NCI-H2107 (cell line): ENCODE measurements at places on chromosomes 2 and 18.
A peak's percentile ranks its signal among the peaks of the same experiment; 100 is the strongest.

DNA sequence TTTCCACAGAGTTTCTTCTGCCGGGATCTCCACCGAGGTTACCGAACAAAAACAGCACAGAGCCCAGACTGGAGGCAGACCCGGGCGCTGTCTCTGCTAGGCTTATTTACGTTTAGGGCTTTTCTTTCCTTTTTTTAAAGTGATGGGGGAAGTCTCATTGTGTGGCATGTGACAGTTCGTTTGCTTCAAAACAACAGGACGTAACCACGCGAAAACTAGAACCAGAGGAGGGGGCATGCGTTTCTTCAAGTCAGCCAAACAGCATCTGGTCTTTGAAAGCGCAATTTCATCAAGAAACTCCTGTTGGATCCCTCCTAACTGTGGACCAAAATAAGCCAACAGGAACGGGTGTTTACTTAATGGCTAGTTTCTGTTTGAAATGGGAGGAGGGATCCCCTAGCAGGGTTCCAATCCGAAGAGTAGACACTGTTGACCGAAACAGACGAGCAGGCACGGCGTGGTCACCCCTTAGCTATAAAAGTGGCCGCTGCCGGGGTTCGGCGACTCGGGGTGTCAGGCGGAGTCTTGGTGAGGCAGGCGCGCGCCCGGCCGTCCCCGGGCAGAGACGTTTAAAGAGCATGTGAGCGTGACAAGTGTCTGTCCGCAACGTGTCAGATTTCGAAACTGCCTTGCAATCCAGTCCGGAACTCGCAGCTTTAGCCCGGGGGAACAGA is 997 bp upstream of the TGIF1 start:
- DNase-seq, result no peak

DNA sequence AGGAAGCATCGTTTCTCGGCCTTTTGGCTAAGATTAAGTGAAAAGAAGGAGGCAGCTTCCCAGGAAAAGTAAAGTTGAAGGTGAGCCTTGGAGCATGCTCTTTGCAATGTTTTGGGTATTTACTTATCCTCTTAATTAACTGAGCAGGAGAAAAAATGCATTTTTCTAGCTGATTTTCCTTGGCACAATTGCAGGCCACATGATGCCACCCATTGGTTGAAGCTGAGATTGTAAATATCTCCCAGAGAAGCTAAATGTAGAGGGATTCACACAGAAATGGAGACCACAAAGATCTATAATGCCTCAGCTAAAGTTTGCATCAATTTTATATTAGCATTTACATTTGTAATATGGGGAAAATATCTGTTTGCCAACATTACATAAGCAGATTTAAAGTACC is 294.1 kb downstream of the KCNS3 start:
- DNase-seq, result no peak

- DNase-seq, result no peak
Observed at GRCh38 chr2:110674620-110675555, 3.0 kb downstream of the BUB1 start.

DNA sequence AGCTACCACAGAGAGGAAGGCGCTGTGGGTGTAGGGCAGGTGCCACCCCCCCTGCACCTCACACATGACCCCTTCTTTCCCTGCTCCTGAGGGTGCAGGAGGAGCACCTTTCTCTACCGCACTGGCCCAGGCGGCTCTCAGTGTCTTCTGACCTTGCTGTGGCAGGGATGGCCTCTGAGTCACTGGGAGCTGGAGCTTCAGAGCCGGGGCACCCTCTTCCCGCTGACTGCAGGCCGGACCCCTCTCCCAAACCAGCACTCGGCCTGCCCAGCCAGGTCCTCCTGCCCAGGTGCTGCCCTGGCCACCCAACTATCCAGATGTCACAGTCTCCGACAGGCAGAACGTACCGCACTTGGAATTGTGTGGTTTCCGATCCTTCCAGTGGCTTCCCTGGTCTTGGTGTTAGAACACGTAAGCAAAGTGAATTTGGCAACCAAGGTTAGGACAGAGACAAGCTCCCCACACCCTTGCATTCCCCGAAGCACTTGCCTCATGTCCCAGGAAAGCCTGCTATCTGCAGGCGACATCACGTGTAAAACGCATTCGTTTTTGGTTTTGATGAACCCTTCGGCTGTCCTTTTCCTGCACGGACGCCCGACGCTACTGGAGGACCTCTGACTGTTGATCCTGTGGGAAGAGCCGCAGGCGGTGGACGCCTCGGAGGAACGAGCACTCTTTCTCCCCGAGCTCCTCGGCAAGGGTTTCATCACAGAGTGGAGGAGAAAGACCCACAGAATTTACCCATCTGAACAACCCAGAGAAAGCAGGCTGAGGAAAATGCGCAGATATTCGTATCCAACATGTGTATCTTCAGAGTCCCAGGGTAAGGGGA is 24.7 kb upstream of the KCNG2 start:
- no peak for DNase-seq

DNA sequence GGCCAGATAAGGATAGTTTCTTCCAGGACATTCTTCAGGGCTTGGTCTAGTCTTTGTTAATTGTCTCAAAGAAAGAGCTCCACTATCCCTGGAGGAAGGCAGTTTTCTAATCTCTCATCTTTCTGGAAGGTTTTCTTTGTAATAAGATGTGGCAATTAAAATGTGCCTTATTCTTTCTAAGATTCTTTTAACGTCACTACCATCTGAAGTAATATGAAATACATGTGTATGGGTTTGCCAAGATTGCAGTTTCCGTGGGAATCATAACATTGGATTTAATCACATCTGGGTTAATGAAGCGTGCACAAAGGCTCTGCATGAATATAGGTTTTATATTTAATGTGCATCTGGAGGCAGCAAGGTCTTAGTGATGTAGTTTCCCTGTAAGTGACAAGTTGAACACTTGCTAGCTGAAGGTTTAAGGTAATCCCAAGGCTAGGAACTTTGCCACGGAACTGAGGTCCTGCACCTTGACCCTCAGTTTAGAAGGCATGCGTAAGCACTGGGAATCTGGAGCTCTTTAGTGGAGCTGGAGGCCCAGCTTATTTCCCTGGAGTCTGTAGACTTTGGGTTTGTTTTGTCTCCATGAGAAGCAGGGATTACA is 25.7 kb downstream of the DIS3L2 start:
- DNase-seq, result no peak

DNA sequence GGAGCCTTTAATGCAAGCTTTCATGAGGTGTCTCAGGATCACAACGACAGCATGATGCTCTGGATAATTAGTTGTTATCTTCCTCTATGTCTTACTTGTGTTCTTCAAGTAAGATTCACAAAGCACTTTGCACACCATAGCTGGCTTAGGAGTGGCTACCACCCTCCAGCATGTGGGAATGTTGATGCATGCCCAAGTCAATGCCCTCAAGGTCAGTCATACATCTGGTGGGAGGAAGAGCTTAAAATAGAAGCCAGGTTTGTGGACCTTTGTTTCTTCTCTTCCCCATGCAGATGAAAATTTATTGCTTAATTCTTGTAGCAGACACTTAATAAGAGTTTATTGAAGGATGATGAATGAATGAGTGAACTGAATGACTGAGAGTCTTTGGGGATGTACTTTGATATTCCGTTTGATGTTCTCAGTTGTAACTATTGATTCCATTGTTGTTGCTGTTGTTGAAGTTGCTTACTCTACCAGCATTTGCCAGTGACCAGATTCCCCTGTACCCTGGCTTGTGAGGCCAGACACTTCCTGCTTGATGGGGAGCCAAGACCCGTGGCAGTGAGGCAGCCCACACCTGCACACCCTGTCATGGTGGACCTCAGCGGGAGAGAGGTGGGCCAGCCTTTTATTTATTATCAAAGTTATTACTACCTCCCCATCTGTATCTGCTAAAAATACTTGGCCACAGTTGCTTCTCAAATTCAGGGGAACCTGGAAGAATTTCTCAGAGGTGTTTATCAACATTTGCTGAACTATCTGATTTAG is 137.8 kb downstream of the LAMA3 start:
- no peak for DNase-seq

DNA sequence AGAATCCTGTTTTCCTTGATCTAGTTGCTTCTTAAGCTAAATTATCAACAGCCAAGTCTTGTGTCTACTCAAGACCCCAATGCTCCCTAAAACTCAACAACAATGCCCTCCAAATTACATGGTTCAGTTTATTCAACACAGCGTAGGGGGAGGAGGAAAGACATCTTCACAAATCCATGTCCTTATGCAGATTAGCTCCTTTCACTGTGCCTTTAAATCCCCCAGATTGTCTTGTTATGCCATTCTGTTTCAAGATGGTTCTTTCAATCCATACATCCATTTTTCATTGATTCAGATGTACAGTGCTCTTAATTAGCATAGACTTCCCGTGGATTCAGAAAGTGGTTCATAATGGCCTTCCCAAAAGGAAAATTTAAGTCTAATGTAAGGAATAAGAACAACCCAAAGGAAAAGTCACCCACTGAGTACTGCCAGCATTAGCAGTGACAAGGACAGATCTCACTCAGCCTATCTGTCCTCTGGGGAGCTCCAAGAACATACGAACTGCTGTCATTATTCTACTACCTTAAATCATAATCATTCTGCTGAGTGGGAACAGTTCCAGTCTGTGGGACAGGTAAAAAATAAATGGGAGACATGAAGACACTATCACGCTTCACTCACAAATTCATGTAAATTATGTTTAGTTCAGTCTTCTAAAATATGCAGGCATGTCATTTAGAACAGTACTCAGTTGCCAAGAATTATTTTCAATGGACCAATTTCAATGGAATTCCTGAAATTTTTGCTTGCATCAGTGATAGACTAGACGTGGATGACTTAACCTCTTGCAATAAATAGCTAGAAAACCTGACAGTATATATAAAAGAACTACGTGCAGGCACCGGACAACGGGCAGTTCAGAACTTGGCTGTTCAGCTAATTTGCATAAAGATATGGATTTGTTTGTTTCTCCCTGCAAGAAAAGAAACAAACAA is 58.9 kb upstream of the RNU4ATAC start:
- DNase-seq, result no peak

DNA sequence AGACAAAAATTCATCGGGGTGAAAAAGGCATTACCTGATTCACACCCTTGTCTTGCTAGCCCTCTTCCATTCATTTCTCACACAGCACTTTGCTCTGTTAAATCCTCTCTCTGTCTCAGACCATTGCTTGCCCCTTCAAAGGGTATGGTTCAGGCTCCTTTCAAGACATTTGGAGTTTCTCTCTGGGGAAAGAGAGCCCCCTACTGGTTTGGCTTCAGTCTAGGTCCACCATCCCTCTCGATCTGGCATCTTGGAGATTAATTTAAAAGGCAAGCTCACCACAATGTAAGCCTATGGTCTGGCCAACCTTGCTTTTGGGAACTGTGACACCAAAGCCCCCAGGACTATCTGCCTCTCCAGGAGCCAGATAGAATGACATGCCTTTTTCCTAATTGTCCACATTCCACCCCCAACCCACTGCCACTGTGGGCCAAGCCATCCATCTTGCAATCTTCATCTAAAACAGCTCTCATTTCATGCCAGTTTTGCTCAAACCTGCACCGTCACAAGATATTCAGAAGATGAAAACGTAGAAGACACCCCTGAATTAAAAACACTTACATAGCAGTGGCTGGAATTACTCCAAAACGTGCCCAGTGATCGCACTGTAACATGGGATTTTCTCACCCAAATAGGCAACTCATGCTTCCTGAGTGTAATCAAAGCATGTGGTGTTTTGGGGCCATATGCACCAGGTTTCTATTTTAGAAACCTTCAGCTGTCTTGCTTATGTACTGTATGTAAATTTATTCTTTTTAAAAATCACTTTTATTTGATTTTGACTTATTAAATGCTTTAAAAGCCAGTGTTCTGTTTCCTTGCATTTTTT is 93.9 kb downstream of the FARSB start:
- peak; percentile 27 for DNase-seq

GRCh38 chr2:233492078-233492477 is 74.5 kb downstream of the USP40 start:
- DNase-seq, result no peak

GRCh38 chr18:60508108-60508507 is 135.5 kb upstream of the MC4R start:
- peak; percentile 20 for DNase-seq

DNA sequence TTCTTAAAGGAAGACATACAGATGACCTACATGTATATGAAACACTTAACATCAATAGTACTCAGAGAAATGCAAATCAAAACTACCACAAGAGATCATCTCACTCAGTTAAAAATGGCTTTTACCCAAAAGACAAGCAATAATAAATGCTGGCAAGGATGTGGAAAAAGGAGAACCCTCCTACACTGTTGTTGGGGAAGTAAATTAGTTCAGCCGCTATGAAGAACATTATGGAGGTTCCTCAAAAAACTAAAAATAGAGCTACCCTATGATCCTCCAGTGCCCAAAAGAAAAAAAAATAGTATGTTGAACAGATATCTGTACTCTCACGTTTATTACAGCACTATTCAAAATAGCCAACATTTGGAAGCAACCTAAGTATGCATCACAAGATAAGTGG is 1579.4 kb upstream of the TMEFF2 start:
- DNase-seq, result no peak

DNA sequence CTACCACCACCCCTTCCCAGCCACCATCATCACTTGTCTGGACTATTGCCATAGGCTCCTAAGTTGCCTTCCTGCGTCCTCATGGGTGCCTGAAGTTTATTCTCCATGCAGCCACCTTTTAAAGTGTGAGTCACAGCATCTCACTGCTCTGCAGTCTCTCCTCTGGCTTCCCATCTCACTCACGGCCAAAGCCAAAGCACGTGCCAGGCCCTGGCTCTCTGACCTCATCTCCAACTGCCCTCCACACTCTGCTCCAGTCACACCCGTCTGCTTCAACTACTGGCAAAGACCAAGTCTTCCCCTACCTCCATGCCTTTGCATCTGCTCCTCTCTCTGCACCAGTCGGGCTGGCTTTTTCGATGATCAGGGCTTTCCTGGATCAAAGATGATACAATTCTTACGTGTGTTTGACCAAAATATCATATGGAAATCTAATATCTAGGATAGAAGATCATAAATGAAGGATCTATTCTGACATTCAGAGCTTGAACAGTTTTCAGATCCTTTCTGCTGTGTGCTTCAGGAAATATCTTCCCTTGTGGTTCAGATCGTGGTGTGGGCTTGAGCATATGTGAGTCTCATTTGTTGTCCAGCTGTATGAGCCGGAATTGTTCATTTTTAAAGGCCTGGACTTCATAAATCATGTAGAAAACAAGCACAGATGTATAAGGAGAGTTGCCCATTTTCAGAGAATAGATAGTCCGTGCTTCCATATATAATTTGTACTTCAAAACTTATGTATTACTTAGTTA is 175.6 kb downstream of the PRKCE start:
- no peak for DNase-seq

DNA sequence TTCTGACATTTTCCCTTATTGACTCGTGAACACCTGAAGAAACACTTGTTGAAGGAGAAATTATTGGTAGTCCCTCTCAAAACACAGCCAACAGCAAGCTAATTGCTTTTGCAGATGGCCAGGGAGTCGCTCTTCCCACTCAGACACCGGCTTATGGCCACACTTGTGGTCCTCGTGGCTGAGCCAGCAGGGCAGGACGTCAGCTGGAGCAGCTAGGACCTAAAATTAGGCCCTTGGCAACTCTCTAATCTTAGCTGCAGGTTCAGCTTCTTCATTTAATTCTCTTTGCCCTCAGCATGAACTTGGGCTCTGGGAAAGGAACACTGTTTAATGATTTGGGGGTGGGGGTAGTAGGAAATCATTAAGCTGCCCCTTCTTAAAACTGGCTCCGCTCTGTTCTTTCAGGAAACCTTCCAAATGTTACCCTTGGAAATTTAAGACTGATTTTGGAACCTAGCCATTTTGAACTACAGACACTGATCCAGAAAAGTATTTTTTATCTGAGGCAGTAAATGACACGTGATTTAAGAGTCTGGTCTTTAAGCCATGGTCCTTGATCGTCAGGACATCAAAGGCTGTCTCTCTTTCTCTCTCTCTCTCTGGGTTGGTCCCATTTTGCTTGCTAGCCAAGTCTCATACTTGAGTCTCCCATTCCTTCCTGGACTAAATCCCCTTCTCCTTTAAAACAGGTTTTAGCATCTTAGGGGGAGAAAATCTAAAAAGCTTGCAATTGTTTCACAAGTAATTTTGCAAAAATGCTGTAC is 77.5 kb downstream of the CDK15 start:
- DNase-seq, result no peak
